Smooth muscle cell of the pulmonary artery (primary cell): ENCODE measurements at places on chromosomes 5 and 9. TPM values are rescaled to one million over a fixed set of nuclear protein-coding genes. Genes with fewer than 3 reads are reported as not detected.

PALM2AKAP2 gene
- total RNA-seq, result 25.2 and 42.6 TPM in 2 replicates

HACD4 gene
- total RNA-seq, result 2.0 and 5.0 TPM in 2 replicates

LSM11 gene
- 5.0 and 6.1 TPM in 2 replicates for total RNA-seq

SLC36A1 gene
- 8.1 and 9.7 TPM in 2 replicates for total RNA-seq

SLC6A19 gene
- total RNA-seq, result not detected in 2 replicates

PCDHB14 gene
- total RNA-seq, result 1.6 and 2.1 TPM in 2 replicates

BDP1 gene
- total RNA-seq, result 23.8 and 24.9 TPM in 2 replicates

BAAT gene
- total RNA-seq, result 0.07 TPM in 1 of 2 replicates, not detected in the other
